ENCODE measurements at places on chromosomes 12 and 14. TPM values are rescaled to one million over a fixed set of nuclear protein-coding genes. Genes with fewer than 3 reads are reported as not detected.

GRCh38 chr12:93812626-93813025, 135.5 kb downstream of the CRADD start:
- DNase-seq, result no peak

- no peak for DNase-seq
Observed at GRCh38 chr14:20905676-20906075, 14.5 kb downstream of the RNASE3 start.

- DNase-seq, result no peak
Observed at GRCh38 chr12:93000026-93000425, 70.9 kb upstream of the EEA1 start.

GRCh38 chr12:29191267-29191850, 42.3 kb downstream of the FAR2 start:
- DNase-seq, result no peak

GRCh38 chr14:32576088-32576795, 247.1 kb downstream of the AKAP6 start:
- DNase-seq, result peak; percentile 45

DNA sequence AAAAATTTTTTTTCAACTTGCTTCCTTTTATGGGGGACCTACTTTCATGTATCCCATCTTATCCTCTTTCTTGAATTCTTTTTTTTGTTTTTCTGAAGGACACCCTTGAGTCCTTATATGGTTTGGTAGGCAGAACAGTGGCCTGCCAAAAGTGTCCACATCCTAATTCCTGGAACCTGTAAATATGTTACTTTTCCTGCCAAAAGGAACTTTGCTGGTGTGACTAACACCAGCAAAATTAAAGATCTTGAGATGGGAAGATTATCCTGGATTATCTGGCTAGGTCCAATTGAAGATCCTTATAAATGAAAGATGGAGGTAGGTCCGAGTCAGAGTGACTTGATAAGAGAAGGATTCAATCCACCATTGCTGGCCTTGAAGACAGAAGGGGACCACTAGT, 5.3 kb downstream of the NUBPL start:
- DNase-seq, result no peak

Gene ZC3H14
- total RNA-seq, result 46.8 TPM

Gene NKX2-8
- not detected for total RNA-seq

Gene PIWIL1
- not detected for total RNA-seq

GRCh38 chr14:67133595-67134441, 55.4 kb upstream of the GARIN2 start:
- no peak for DNase-seq

Gene ASB2
- 21.1 TPM for total RNA-seq
